Left kidney (tissue), 8 donors: ENCODE measurements at places on chromosomes 6 and 20. TPM values are rescaled to one million over a fixed set of nuclear protein-coding genes. Genes with fewer than 3 reads are reported as not detected.

GRCh38 chr20:49587111-49587570 is 19.2 kb upstream of the PTGIS start:
- DNase-seq = peak; percentile 71

DNA sequence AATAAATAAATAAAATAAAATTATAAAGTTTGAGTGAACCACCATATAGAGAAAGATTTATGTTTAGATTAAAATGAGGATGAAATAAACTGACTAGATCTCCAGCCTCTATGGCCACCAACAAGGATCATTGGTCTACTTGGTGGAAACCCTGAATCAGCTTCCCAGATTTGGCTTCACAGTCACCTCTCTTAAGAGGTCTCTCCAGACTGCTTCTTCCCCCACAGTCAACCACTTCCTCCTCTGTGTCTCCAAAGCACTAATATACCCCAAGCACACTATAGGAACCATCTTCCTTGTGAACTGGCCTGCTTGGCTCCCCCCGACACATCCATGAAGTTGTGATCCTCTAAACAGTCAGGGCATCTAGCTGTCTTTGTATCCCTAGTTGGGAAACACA is 529.6 kb upstream of the RNF217 start:
- DNase-seq = no peak

GRCh38 chr6:167993169-167993568 is 4.3 kb upstream of the KIF25 start:
- DNase-seq = no peak

DNA sequence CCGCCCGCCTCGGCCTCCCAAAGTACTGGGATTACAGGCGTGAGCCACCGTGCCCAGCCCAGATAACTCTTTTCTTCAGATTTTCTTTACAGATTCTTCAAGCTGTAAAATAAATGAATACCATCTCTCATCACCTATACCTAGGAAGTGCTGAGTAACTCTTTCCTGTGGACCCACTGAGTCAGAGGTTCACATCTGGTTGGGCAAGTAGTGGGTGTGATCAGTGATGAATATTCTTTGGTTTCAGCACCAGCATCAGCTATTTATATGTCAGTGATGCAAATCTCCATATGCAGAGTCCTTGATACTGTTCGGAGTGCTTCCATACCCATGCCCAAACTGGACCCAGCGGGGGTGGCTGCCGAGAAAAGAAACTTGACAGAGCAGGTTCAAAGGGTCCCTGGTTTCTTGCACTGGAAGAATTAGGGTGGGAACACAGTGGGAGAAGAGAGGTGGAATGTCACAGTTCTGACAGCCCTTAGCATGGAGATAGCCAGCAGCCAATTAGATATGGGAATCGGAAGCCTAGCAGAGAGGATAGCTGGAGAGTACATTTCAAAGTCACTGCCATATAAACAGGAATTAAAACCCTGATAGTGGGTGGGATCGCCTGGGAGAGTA is 64.9 kb upstream of the DDR1 start:
- no peak for DNase-seq

DNA sequence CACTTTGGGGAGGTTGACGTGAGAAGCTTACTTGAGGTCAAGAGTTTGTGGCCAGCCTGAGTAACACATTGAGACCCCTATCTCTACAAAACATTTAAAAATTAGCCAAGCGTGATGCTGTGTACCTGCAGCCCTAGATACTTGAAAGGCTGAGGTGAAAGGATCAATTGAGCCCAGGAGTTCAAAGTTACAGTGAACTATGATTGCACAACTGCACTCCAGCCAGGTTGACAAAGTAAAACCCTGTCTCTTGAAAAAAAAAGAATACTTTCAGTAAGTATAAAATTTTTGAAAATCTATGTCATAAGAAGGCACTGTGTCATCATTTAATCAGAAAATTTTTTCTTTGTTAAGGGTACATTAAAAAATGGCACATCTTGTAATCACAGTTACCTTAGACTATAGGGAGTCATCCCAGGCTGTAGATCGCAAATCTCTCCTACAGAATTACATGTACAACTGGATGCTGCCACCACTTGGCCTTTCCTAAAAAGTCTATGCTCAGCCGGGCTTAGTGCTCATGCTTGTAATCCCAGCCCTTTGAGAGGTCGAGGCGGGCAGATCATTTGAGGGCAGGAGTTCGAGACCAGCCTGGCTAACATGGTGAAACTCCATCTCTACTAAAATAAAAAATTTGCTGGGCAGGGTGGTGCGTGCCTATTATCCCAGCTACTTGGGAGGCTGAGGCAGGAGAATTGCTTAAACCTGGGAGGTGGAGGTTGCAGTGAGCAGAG is 17.0 kb upstream of the MRS2 start:
- DNase-seq = peak; percentile 29

DNA sequence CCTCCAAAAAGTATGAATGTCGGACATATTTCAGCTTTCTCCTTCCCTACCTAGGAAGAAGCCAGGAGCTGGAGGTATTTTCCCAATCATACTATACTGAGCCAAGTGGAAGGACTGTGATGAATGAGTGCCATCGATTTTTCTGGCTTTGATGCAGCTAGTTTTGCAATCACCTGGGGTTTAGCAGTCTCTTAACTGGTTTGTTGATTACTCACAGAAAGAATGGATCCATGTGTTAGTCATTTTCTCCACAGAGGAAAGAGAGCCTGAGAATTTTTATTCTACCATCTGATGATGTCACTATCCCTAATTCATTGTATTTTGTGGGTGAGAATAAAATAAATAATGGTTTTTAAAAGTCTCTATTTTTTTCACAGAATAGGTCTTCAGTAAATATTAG is 282.9 kb upstream of the RNF217 start:
- DNase-seq = no peak

DNA sequence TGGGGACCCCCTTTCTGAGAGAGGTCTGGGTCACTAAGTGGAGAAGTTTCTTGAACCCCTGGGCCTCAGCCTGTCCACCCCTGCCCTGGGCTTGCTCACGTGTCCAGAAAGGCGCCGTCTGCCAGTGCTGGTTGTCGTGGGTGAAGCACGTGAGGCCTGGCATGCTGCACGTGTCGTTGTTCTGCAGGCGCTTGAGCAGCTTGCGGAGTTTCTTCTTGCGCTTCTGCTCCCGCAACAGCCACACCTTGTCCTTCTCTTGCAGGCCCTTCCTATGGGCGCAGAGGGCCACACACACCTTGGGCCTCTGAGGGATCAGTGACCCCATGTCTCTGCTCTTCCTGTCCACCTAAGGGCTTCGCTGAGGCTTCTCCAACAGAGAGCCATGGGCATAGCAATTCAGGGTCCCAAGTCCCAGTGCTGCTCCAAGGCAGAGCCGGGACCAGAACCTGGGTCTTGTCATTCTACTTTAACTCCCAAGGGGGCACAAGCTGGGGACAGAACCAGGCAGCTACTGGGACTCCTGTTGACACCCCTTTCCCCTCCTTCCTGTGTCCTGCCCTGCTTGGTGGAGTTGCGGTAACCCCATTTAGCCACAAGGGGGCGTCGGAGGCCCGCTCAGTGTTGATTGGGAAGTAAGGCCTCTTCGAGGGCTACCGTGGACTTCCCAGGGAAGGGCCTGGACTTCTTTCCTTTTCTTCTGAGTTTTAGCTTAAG is 121.8 kb downstream of the SULF2 start:
- peak; percentile 78 for DNase-seq

Gene TRAPPC3L
- polyA plus RNA-seq = 0.53 TPM

Gene POU5F1
- polyA plus RNA-seq = 6.5 TPM

Gene ADGRF4
- 0.37 TPM for polyA plus RNA-seq

Gene EBF4
- polyA plus RNA-seq = 31.4 TPM

Gene ZNF311
- 7.9 TPM for polyA plus RNA-seq

Gene PLAGL1
- 124 TPM for polyA plus RNA-seq

Gene MRAP2
- 3.2 TPM for polyA plus RNA-seq
